CD8-positive, alpha-beta memory T cell (primary cell): ENCODE measurements at places on chromosomes 16 and 17.

DNA sequence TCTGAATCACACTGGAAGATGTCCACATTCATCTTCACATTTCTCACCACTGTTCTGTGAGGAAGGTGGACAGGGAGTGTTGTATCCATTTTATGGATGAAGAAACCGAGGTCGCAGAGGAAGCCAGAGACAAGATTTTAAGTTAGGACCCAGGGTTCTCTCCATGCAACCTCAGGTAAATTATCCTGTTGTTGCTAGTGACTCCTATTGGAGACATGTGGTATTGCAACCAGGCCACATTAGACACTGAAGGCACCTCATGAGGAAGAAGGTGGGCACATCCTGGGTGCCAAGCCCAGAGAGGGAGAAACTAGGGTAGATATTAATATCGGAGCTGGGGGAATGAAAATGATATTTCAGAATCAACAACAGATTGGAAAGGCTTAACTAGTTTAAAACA, 8.5 kb upstream of the WNT9B start:
- no peak for DNase-seq

- DNase-seq = no peak
These were observed 24.7 kb downstream of the RFWD3 start for GRCh38 chr16:74641969-74642368.

- no peak for DNase-seq
These were observed 25.0 kb downstream of the CBFA2T3 start for GRCh38 chr16:88951989-88952388.

DNA sequence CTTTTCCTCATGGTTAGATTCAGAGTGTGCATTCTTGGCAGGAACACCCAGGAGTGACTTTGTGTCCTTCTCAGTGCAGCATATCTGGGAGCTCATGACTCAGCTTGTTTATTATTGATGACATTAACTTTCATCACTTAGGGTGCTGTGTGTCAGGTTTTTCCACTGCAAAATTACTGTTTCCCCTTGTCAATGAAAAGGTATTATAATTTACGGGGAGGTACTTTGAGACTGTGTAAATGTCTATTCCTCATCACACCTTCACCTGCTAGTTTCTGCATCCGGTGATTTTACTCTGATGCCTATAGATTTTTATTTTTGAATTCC, 50.5 kb downstream of the WWP2 start:
- no peak for DNase-seq

- DNase-seq = no peak
These were observed 1.4 kb downstream of the WFIKKN2 start for GRCh38 chr17:50836826-50837225.

DNA sequence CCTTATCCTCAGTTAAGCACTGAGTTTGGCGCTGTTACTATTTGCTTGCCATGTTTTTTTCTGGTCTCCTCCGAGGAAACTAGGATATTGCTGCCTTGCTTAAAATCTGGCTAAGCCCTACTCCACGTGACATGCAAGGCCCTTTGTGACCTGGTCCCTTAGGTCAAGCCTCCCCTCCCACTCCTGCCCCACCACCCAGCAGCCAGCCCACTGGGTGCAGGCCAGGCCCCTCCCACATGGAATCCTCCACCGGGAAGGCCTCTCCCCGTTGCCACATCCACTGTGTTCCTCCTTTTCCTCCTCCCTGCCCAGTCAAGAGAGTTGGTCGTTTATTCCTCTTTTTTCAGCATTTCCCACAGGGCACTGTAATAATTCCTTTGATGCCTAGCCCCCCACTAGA, 16.2 kb downstream of the PSMD3 start:
- DNase-seq = no peak

DNA sequence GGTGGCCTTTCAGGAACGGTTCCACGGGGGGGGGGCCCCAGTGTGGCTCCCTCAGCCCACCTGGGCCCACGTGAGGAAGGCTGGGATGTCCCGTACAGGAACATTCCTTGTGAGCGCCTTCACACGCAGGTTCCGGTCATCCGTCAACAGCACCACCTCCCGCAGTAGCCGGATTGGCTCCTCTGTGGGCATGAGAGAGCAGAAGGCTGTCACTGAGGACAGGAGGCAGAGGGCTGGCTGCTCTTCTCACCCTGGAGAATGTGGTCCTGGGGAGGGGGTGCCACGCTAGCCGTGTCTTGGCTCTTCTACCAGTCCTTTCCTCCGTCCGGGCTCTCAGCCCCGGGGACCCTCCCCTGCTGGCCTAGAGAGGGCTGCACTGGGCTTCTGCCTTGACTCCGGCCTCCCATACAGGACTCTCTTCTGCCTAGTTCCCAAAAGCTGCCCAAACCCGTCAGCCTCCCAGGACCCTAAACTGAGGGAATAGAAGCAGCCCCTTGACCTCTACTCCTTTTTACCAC, 6.6 kb downstream of the HIC1 start:
- DNase-seq = no peak

GRCh38 chr17:74235911-74236371, 22.6 kb downstream of the TTYH2 start:
- no peak for DNase-seq

- no peak for DNase-seq
These were observed 331.3 kb upstream of the EEF2KMT start for GRCh38 chr16:5428932-5429331.

DNA sequence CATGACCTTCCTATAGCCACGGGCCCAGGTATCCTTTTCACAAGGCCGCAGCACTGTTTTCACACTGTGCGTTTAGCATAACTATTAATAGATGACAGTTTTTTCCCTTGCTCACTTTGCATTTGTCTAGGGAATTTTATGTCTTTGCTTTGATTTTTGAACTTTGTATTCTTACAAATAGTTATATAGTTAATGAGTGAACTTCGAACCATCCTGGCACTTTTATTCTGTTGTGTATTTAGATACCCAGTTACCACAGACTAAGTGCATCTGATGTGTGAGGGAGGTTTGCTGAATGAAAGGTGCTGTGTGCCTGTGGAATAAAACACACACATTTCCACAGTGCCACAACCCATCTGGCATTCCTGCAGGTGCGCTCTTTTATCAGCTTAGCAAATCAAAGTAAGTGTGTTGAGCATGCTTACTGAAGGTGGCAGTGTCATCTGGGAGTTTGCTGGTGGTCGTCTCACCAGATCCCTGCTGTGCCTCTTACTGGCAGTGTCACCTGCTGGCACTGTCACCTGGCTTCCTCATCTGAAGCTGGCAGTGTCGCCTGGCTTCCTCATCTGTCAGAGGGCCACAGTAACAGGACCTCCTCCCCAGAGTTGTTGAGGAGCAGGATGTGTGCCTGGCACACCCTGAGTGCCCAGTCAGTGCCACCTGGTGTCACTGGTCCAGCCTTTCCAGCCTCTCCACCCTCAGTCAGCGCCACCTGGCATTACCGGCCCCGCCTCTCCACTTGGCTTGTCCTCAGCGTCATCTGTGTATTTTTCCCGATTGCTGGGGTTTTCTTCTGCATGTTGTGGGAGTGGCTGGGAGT, 37.6 kb downstream of the USP10 start:
- DNase-seq = no peak

- no peak for DNase-seq
These were observed 1418.3 kb downstream of the CDH11 start for GRCh38 chr16:63703612-63704011.

GRCh38 chr16:62036802-62037135, 531 bp upstream of the CDH8 start:
- no peak for DNase-seq

- DNase-seq = peak; percentile 46
These were observed 1.1 kb downstream of the SLC12A4 start for GRCh38 chr16:67967183-67967957.

GRCh38 chr17:58352596-58353388, 791 bp upstream of the SUPT4H1 start:
- DNase-seq = peak; percentile 33

- DNase-seq = no peak
These were observed 28.4 kb upstream of the TMC5 start for GRCh38 chr16:19389246-19389645.

- DNase-seq = no peak
These were observed 1.6 kb upstream of the DOC2B start for GRCh38 chr17:183021-183420.

DNA sequence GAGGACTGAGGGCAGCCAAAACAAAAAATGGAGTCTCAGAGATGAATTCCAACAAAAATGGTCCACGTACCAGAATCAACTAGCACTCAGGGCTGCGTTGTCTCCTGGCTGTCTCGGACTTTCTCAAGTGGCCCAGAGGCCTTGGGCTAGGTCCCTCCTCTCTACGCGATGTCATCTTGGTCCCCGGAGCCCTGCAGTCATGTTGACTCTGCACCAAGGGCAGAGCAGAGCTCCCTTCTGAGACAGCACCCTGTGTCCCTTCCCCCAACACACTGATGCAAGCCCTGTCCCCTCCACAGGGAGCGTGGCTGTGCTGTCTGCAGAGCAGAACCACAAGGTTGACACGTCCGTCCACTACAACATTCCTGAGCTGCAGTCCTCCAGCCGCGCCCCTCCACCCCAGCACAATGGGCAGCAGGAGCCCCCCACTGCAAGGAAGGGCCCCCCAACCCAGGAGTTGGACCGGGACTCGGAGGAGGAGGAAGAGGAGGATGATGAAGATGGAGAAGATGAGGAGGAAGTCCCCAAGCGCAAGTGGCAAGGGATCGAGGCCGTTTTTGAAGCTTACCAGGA, 20.8 kb downstream of the GINS2 start:
- DNase-seq = no peak

DNA sequence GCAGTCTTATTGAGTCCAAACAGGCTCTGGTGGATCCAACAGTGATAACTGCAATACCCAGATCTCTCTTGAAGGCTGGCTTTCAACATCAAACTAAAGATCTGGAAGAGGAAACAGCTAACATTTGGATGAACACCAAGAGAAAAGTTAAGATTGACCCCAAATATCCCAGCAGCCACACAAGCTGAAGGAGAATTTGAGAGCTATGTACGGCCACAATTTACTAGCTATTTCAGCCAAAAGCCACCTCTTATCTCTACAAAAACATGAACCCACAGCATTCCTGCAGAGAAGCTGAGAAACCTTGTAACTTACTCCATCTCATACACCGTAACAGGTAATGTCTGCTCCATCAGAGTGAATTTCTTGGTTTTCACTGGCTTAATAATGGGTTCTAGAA, 14.3 kb downstream of the EFTUD2 start:
- no peak for DNase-seq

- DNase-seq = no peak
These were observed 68.9 kb downstream of the NEUROD2 start for GRCh38 chr17:39538866-39539265.

- DNase-seq = no peak
These were observed 14.7 kb downstream of the IFT140 start for GRCh38 chr16:1597154-1597553.

DNA sequence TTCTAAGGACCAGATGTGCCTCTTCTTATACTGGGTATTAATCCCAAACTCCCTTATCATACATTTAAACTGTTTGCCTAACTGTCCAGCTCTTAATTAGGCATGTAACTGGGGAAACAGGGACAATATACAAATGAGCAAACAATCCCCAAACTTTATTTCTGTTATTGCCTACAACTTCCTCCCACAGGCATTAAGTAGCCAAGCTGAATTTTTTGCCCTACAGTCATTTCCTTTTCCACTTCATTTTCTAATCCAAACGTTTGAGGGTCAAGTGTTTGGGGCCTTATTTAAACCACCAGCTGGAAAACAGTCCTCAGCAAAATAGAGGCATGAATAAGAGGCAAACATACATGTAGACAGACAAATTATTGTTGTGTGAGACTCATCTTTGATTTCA, 77.4 kb upstream of the CCL2 start:
- DNase-seq = no peak

- no peak for DNase-seq
These were observed 253.2 kb downstream of the PRKCA start for GRCh38 chr17:66555605-66556004.

- DNase-seq = no peak
These were observed 301.9 kb downstream of the SOX9 start for GRCh38 chr17:72422505-72423285.

- no peak for DNase-seq
These were observed 16.4 kb downstream of the ATP6V0A1 start for GRCh38 chr17:42475121-42475520.

DNA sequence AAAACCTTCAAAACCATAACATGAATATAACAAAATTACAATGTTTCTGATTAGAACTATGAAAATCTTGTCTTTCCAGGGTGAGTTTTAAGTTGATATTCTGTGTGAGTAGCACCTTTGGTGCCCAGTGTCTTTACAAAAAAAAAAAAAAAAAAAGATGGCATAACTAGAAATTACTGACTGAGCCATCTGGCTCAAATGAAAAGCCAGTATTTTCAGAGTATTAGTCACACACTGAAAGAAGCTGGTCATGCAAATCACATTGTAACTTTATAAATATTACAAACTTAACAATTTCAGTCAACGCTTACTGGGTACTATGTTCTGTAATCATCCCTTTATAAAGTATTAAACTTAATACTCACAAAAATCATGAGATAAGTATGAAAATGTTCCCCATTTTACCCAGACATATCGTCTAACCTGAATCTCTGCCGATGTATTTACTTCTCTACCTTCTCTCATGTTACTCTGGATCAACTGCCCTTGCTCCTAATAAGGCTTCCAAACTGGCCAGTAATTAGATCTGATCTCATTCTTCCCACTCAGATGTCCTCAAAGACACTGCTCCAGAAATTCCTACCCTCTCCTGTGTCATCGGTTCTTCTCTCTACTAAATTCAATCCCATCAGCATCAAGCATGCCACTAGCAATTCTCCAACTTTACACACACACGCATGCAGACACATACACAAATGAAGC, 25.4 kb downstream of the UBE2G1 start:
- no peak for DNase-seq

DNA sequence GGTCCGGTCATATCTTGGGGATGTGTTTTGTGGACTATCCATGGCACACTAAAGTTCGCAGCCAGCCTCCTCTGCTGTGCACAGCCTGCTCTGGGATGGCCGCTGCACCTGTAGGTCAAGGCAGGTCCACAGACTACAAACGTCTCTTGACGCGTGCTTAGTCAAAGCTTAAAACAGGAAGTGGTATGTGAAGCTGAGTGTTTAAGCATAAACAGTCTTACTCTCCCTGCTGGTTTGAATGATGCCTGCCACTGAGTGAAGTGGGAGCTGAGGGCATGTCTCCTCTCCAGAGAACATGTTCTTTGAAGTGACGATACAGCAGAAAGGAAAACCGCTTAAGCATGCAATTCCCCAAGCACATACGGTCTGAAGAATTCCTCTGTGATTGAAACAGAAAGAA, 365.6 kb downstream of the SLC39A11 start:
- no peak for DNase-seq

- DNase-seq = peak; percentile 73
These were observed 27.1 kb downstream of the GNPTG start for GRCh38 chr16:1378804-1379303.
